ENCODE measurements at places on chromosomes 1 and 21.

GRCh38 chr1:1157033-1157365 is 16.7 kb upstream of the TTLL10 start:
- no peak for DNase-seq

GRCh38 chr1:171588230-171588629 is 33.8 kb upstream of the MYOCOS start:
- DNase-seq = no peak

- DNase-seq = no peak
Observed at GRCh38 chr1:225815526-225816178, 5.7 kb downstream of the EPHX1 start.

- DNase-seq = no peak
Observed at GRCh38 chr1:93467606-93468005, 19.7 kb downstream of the FNBP1L start.

DNA sequence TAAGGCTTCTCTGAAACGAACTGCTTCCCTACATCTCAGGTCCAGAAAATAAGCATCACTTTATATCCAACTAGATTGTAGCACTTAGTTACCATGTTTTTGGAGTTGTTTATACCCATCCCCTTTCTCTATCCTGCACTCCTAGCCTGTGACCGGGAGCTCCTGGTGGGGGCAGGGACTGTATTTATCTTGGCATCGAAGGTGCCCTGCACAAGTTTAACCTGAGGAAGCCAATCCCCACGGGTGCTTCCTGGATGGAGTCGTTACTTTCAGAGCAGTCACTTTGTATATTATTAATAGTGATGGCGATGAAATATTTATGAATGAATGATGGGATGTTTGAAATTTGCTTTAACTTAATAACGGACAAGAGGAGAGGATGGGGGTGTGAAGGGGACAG is 73.9 kb downstream of the KLHDC7A start:
- no peak for DNase-seq

GRCh38 chr21:36103434-36103833 is 31.4 kb upstream of the CBR3 start:
- no peak for DNase-seq

DNA sequence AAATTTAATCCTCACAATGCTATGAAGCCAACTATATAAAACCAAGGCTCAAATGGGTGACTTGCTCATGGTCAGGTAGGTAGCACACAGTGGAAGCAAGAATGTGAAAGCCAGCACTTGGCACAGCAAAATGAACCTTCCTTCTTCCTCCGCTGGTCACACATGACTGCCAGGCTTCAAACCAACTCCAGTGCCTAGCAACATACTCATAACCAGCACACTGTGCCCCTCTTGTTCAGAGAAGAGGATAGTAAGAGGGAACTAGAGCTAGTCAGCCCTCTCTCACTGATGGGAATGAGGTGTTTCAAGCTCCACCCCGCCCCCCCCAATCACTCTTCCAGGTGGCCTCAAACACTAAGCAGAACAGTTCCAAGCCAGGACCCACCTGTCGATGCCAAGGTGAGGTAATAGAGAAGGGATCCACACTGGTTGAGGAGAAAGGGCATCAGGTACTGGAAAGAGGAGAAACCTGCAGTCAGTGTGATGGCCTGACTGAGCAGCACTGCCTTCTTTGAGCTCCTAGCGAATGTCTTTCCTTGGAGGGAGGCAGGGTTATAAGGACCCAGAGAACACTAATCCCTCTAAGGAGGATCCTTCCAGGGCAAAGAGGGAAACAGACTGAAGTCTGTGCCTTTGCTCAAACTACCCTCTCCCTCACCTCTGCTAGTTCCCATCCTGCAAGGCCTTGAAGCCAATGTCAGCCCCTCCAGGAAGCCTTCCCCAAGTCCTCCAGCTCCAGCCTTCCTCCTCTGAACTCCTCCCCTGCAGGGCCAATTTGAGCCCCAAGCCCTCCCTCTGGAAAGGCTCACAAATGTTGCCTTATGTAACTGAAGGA is 1.2 kb downstream of the TMEM234 start:
- no peak for DNase-seq

DNA sequence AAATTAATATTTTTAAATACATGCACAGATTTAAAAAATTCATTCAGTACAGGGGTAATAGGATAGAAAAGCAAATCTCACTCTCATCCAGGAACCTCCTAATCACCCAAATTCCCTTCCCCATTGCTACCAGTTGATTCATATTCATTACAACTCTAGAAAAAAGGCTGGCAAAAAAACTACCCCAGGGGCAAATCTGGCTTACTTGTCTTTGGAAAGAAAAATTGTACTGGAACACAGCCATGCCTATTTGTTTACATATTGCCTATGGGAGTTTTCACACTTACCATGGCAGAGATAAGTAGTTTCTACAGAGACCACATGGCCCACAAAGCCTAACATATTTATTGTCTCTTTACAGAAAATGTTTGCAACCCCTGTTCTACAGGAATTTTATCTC is 8.9 kb upstream of the RBM34 start:
- DNase-seq = no peak

- no peak for DNase-seq
Observed at GRCh38 chr1:158011714-158012113, 18.3 kb downstream of the KIRREL1 start.

DNA sequence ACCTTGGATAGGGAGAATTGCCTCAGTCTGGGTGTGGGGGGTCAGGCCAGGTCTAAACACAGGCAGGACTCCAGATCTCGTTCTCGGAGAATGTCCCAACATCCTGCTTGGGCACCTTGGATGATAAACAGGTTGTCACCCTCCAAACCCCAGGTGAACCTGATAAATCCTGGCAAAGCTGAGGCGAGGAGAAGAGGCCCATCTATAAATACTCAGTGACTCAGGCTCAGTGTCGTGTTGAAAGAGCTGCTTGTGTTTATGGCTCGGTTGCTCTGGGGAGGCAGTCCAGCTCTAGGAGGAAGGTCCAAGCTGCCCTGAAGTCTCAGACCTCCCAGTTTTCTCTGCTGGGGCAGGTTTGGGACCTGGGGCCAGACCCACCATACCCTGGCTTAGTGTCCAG is 15.8 kb upstream of the TRIM63 start:
- DNase-seq = no peak

DNA sequence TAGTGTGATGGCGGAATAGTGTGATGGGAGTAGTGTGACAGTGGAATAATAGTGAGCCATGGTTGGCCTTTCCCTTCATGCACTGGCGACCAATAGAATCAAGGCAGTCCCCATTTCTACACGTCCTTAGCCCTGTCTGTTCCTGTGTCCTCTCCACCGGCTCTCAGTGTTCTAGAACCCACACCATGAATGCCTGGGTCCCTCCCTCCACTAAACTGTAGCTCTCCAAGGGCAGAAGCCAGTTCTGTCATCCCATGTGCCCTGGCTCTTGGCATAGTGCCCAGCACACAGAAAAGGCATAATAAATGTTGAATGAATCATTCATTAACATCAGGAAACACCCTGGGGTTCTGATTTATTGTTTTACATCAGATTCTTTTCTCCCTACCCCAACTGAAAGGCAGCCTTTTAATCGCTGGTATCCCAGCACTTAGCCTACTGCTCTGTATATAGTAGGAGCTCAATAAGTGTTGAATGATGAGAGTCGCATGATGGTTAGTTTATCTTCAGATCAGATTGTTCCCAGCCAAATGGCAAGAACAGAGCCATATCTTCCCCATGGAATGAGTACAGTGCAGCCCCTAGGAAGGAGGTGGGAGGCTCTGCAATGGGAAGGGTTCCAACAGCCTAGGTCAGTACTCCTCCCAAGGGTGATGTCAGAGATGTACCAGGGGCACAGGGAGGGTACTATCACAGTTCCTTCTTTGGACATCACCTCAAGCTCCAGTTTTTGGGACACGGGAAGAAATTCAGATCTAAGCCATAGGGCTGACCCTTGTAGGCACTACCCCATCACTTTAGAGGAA is 325.7 kb downstream of the HHAT start:
- no peak for DNase-seq

DNA sequence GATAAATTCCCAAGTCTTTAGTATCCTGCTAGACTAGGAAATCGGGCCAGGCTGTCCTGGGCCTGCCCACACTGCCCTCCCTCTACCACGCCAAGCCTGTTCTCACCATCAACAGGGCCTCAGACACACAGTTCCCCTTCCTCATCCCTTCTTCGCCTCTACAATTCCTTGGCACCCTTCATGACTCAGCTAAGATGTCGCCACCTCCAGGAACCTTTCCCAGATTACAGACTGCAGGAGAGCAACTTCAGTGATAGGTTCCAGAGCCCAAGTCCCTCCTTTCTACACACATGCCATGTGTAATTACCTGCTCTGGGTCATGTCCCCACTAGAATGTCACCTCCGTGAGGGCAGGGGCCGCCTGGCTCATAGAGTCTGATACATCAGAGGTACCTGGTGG is 3.3 kb downstream of the RIMS3 start:
- no peak for DNase-seq

- DNase-seq = no peak
Observed at GRCh38 chr1:191582169-191582568, 576.1 kb upstream of the RGS18 start.

DNA sequence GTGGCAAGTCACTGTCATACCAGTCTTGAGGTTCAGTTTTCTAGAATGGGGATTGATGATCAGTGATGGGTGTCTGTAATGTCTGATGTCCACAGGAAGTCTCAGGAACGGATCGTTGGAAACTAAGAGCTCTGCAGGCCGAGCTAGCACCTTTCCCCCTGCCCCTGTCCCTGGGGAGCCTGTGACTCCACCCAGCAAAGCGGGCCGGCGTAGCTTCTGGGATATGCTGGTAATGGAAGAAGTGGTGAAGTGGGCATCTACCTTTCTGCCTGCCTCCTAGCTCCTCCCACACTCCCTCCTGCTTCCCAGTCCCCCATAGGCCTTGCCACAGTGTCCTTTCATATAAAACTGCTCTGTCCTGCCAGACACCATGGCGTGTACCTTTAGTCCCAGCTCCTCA is 13.4 kb downstream of the HYI start:
- DNase-seq = no peak

DNA sequence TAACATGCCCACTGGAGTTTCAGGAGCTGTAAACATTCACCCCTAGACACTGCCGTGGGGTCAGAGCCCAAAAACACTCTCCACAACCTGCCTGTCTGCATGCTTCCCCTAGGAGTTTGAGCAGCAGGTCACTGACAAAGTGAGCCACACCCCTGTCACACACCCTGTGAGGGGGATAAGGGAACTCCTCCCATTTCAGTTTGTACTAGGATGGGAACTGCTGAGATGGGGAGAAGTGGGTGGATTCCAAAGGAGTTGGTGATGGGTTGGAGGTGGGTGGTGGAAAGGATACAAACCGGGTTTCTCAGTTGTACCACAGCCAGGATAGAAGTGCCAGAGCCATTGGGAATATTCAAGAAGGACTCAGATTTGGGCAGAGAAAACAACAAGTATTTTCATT is 140.2 kb downstream of the MIS18A start:
- no peak for DNase-seq

DNA sequence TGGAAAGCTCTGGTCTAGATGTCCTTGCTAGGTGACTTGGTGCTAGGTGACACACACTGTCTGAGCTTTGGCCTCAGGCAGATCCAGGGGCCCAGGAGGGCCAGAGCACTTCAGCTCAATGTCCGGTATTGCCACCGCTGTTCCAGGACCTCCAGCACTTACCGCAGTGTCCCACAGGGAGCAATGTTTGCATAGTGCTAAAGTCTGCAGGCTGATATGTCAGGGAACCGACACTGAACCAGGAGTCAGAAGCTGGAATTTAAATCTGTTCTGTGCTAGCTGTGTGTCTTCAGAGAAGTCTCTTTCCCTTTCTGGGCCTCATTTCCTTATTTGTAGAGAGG is 19.3 kb downstream of the DHCR24 start:
- DNase-seq = no peak

DNA sequence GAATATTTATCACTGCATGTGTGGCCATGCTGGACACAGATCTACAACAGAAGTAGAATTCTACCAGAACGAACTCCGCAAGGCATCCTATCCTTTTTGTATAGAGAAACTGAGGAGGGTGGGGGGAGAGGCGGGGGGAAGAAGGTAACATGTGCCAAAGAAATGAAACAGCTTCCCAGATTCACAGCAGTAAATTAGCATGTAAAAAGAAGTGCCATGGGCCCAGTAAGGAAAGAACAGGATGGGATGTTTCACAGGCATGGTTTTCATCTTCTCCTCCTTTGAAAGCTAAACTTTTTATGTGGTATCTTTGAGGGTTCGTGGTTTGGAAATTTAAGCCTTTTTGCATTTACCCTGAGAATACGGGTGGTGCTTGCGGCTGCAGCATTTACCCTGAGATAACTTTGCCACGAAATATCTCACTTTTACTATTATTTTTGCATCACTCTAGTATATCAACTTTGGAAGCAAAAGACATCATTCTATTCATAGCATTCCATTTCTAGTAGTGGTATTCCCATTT is 168.9 kb downstream of the TPR start:
- DNase-seq = no peak

Measured in fibroblast of the conjunctiva (primary cell).